ENCODE measurements at places on chromosomes 1 and 21.

DNA sequence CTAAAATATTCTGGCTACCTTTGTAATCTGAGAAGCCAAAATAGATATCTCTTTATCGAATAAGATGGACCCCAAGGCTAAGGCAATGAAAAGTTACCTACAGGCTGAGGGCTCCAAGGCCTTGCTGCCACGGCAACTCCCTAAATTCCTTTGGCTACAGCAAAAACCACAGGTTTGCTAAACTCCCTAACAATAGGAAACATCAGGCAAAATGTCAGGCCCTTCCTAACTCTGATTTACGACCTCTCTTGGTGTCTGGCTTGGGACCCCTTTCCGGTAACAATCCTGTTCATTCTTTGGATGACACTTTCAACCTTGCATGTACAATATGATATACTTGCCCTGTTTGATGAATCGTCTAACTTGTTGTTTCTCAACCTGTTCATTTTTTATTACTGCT, 11.3 kb upstream of the OR2T8 start:
- DNase-seq = no peak

- DNase-seq = no peak
These were observed 42.3 kb downstream of the CC2D1B start for GRCh38 chr1:52323731-52324130.

- no peak for DNase-seq
These were observed 45.1 kb upstream of the DNAH14 start for GRCh38 chr1:224884361-224884801.

- DNase-seq = no peak
These were observed 9.3 kb upstream of the DCAF6 start for GRCh38 chr1:167927046-167927754.

GRCh38 chr1:185444676-185445075, 127.6 kb upstream of the IVNS1ABP start:
- no peak for DNase-seq

- DNase-seq = no peak
These were observed 8.4 kb upstream of the PRMT2 start for GRCh38 chr21:46626975-46627501.

DNA sequence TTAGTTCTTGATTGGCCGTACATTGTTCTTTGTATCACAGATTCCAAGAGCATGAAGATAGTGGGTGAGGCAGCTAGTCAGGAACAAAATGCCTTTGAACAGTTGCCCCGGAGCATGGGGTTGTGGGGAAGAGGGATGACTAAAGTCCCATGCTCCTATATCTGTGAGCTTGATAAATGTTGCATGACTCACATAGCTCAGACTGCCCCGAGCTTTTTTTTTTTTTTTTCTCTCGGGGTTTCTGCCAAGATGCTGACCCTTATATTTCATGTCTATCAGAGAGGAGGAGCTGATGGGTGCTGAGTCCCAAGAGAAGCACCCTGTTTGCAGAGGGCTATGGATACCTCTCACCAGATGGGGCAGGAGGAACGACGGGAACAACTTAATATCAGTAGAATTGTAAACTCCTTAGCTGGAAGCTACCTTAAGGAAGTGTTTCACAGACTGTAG, 40.6 kb downstream of the SRRM1 start:
- no peak for DNase-seq

DNA sequence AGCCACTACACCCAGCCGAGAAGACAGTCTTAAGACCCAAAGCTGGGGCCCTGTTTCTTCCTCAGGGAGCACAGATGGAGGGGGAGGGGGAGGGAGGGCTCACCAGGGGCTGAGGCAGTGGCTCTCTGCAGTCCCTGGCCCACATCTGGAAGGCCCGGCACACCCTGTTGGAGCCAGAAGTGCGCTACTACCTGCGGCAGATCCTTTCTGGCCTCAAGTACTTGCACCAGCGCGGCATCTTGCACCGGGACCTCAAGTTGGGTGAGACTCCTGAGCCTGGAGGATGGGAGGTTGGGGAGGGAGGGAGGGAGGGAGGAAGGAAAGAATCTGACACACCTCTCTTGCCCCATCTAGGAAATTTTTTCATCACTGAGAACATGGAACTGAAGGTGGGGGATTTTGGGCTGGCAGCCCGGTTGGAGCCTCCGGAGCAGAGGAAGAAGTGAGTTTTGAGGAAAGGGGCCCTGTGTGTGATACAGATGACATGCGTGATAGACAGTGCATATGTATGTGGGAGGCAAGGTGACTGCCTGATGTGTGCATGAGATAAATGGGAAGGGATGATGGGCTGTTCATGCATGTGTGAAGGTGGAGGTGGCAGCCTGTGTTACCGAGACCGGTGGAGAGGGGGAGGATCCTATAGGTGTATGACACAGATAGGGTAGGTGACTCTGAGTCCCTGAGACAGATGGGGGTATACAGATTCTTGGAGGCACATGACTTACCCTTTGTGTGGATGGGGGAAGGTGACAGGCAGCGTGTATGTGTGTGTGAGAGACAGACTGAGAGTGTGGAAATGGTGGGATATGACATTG, 1.5 kb downstream of the PLK3 start:
- no peak for DNase-seq
